Activated T-helper 2 cell treated with anti-CD3 and anti-CD28 coated beads, Interferon-gamma antibody, Interleukin-2, Interleukin-4, amounts not matched to agents 10 μg/mL and 5 μg/mL and 100 μg/mL, durations not matched to agents 14 hours and 24 hours and 36 hours (primary cell): ENCODE measurements at places on chromosomes 1 and 21. TPM values are rescaled to one million over a fixed set of nuclear protein-coding genes. Genes with fewer than 3 reads are reported as not detected.
A peak's percentile ranks its signal among the peaks of the same experiment; 100 is the strongest.

The RABGGTB gene
- total RNA-seq = 219 and 230 TPM in 2 replicates

GRCh38 chr21:45921917-45922316 is 59.7 kb upstream of the COL6A1 start:
- no peak for DNase-seq

The NHLH1 gene
- 0.30 and 0.32 TPM in 2 replicates for total RNA-seq

- DNase-seq = no peak
Measured at GRCh38 chr1:32619701-32620485, 30.5 kb downstream of the ZBTB8OS start.

GRCh38 chr1:155978325-155978972 is at the start of gene ARHGEF2:
Gene ARHGEF2 (minus strand): TSS chr1:155978547. CDS start chr1:155978427, 120 bp downstream.
- DNase-seq = peak; percentile 71

- no peak for DNase-seq
Measured at GRCh38 chr1:201628490-201628889, 89.6 kb downstream of the NAV1 start.

GRCh38 chr1:168082008-168082876 is 54.5 kb downstream of the GPR161 start:
- peak; percentile 62 for DNase-seq

DNA sequence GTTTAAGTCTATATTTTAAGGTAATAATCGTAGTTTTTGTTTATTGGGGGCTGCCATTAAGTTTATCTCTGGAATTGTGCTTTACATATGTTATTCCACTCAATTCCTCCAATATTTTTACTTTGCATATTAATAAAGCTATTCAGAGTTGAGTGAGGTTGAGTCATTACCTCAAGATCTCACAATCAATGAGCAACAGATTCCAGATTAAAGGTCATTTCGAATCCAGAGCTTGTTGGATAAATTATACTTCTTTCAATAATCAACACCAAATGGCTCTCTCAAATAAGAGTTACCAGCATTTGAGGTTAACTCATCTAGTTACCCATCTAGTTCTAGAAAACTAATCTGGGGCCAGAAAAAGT is 16.7 kb downstream of the RGS4 start:
- no peak for DNase-seq

- no peak for DNase-seq
Measured at GRCh38 chr1:222009105-222009730, 267.3 kb upstream of the DUSP10 start.

GRCh38 chr1:51306950-51307349 is 23.4 kb downstream of the TTC39A start:
- no peak for DNase-seq

DNA sequence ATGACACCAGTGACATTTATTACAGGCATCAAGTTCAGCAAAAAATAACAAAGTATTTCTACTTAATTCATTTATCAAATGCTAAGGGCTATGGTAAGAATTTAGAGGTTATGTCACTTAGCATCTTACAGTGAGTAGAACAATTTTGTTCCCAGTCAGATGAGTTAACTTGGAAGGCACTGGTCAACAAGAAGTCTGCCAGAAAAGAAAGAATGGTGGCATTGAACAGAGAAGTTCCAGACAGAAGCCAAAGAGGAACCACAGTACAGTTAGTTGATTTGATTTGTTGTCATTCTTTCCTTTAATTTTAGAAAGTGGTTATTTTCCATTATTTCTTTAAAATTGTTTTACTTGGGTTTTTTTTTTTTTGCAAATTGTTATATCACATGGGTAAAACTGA is 232.2 kb upstream of the PKN2 start:
- DNase-seq = no peak
